ENCODE measurements at places on chromosomes 2 and 18. TPM values are rescaled to one million over a fixed set of nuclear protein-coding genes. Genes with fewer than 3 reads are reported as not detected.

Gene FN1
- 0.53 TPM for total RNA-seq

Gene SCYGR4
- not detected for total RNA-seq

Gene FOXI3
- not detected for total RNA-seq

DNA sequence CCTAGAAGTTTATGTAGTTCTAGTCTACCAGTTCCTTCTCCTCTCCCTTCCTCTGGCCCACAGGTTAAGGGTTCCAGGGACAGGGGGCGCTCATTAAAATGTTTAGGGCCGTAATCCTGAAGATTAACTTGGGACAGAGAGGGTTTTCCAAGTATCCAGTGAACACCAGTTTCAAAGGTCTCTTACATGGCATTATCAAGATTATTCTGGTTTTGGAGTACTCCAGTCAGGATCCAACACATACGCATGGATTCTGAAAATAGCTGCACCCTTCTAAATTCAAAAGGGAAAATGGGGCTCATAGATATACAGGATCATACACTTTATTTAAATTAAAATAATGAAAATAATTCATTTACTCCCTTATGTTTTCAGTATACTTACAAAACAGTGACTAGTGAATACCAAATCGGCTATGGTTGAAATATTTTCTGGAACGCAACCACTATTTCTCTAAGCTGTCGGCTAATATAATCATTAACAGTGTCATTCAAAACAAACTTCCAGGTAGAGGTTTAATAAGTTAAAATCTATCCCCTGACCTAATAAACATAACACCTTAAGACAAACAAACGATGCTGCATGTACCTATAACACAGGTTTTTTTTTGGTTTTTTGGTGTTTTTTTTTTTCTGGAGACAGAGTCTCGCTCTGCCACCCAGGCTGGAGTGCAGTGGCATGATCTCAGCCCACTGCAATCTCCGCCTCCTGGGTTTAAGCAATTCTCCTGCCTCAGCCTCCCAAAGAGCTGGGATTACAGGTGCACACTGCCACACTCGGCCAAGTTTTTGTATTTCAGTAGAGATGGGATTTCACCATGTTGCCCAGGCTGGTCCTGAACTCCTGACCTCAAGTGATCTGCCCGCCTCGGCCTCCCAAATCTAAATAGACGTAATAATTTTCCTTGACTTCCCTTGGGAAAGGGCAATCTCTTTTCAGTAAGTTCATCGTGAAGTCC, 44.7 kb downstream of the MGAT4A start:
- DNase-seq: no peak

DNA sequence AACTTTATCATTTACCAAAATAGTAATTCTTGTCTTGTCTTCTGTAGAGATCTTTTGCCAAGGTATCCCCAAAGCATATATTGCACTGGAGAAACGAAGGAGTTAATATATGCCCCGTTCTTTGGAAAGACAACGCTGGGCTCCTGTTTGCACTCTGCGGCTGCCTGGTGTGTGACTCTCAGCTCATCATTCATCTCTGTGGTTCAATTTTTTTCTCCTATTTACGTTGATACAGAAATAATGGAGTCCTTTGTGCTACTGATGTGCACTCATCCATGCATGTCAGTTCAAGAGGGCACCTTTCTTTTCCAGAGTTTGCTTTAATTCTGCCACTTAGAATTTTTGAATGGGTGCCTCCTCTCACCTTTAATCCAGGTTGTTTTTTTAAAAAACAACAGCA, 655.5 kb downstream of the DCDC2C start:
- DNase-seq: no peak

DNA sequence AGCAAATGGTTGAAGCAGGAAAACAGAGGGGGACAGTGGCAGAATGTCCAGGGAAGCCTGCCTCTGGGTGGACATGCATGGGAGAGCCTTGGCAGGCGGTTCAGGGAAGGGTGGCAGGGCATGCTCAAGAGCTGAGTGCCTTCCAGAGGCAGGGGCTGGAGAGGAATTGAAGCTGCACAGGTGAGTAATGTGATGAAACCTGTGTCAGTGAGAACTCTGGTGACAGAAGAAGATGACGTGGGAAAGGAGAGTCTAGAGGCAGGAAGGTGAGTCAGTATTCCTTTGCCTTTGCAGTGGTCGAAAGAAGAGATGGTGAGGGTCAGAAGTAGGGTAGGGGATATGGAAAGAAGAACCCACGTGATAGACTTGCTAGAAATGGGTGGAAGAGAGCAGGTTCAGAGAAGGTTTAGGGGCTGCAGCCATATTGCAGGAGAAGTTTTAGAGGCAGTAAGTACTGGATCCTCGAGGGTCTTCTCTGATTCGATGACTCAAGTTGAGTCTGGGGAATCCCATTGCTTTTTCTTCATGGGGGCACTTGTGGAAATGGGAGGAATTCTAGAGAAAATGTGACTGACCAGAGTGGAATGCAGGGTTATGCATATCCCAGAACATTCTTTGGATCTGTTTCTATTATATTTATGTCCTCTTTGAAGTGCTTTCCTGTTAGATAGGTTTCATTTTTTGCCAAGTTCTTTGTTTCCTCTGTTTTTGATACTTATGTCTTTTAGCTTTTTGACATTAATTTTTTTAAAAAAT, 37.4 kb downstream of the TMEM87B start:
- DNase-seq: peak; percentile 19

GRCh38 chr2:41963661-41964525, 83.9 kb upstream of the PKDCC start:
- no peak for DNase-seq

GRCh38 chr18:22106536-22107292, 62.7 kb upstream of the GATA6 start:
- no peak for DNase-seq

DNA sequence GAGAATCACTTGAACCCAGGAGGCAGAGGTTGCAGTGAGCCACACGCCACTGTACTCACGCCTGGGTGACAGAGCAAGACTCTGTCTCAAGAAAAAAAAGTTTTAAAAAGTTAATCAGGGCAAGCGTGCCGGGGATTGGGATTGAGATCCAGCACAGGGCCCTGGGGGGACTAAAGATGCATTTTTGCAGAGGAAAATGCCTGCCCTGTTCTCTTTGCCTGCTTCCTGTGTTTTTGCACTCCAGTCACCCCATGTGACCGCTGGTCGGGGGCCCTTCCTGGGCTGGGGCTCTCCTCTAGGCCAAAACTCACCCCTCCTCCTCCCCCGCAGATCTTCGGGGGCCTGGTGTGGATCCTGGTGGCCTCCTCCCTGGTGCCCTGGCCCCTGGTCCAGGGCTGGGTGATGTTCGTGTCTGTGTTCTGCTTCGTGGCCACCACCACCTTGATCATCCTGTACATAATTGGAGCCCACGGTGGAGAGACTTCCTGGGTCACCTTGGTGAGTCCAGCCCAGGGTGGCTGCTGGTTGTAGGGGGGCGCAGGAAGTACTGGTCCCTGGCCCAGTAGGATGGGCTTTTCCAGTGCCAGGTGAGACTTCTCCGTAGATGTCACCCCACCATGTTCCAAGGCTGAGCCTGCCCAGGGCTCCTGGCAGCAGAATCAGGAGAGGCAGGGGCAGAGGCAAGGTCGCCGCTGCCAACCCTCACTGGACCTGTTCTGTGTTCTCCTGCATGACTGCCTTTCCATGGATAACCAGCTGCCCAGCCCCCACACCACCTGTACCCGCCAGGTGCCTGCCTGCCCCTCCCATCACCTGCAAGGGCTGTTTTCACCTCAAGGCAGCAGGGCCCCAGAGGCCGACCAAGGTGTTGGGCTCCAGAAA, 22.4 kb downstream of the MAL start:
- no peak for DNase-seq

DNA sequence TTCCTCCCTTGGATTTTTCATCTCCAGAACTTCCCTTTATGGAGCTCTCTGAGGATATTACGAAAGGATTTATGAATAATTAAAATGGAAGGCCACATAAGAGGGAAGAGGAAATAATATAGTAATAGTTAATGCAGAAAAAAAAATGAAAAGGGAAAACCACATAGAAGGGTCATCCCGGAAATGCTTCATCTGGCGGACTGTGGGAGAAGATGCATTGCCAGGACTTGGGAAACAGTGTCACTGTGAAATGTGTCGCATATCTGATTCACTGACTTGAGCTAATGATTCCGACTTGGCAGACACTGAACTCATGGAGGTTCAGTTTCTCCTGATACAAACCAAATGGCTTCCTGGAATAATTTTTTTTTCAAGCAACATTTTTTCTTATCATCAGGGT, 129.9 kb upstream of the RMP24 start:
- DNase-seq: no peak

GRCh38 chr18:79728931-79729586, 49.5 kb downstream of the CTDP1 start:
- no peak for DNase-seq

DNA sequence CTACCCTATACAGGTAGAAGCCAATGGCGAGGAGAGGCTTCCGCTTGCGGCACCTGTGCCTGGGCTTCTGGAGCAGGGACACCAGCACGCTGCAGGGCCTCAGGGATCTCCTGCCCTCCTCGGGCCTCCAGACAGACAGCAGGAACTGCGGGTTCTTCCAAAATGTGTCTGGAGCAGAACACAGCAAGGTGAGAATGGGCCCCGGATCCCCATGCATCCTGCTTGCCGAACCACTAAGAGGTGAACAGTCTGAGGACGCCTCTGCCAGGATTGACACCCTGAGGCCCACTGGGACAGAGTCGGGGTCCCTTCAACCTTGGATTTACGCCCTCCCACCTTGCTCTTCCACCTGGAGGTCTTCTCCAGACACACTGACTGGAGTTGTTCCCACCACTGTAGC, 25.4 kb downstream of the CAPN14 start:
- no peak for DNase-seq

DNA sequence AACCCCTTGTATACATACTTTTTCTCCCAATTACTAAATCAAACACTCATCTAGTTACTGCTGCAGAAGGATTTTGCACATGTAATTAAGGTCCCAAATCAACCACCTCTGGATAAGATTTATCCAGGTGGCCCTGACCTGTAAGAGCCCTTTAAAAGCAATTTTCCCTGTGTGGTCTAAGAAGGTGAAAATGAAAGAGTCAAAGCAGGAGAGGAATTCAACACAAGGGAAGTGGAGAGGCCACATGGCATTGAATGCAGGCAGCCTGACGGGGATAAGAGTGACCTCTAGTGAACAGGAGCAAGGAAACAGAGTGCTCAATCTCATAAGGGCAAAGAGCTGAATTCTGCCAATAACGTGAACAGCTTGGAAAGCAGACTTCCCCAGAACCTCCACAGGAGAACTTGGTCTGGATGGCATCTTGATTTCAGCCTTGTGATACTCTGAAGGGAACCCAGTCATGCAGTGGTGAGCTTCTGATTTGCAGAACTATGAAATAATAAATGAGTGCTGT, 27.2 kb downstream of the PPP3R1 start:
- peak; percentile 22 for DNase-seq

DNA sequence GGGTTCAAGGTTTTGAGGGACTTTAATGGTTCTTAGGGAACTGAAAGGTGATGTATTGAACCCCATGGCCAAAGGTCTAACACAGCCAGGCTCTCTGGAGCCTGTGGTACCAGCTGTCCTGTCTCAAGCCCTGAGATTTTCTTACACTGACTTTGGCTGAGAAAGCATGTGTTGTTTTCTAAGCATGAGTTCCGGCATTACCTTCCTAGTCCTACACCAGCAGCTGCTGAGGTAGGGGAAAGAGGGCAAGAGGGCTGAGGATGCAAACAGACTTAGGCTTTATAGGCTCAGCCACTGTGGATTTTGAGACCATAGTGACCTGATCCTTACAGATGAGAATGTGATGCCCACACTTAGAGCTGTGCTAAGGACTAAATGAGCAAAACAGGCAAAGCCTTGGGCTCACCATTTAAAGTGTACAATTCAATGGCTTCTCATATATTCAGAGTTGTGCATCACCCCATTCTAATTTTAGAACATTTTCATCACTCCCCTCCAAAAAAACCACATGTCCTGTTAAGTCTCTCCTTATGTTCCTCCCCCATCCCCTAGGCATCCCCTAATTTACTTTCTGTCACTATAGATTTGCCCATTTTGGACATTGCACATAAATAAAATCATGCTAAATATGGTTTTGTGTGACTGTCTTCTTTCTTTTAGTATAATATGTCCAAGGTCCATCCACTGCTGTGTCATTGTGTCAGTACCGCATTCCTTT, 99.7 kb upstream of the OTOS start:
- no peak for DNase-seq

DNA sequence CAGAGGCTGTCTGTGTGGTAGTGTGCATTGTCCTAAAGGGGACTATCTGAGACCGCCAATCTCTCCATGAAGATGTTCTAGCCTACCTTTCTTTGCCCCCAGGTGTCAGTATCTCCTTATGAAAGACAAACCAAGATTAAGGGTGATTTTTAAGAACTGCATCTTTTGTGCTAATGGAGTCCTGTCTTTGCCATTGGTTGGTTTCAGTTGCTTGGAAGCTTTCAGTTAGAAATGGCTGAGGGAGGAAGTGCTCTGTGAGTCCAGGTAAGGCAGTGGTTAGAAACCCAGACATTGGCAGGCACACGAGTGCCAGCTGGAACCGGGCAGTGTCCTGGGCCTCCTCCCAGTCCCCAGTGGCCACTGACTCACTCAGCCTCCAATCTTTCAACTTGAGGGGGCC, 111.3 kb downstream of the DOCK10 start:
- DNase-seq: no peak
